ENCODE measurements at places on chromosomes 2 and 18.

DNA sequence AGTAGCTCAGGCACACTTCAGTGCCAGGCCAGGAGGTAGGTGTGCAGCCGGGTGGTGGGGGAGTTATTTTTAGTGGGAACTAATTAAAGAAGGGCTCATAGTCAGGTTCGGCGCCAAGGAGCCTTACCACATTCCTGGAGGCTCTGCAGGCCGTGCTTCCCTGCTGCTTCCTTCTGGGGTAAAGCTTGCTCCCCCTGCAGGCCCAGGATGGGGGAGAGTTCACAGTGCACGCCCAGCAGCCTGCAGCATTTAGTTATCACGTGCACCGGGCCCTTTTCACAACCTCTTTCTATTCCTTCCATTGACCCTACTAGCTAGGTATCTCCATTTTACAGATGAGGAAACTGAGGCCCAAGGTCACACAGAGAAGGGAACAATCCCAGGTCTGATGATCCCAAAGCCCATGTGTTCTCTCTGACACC is 2.5 kb downstream of the KCNF1 start:
- DNase-seq, result no peak

DNA sequence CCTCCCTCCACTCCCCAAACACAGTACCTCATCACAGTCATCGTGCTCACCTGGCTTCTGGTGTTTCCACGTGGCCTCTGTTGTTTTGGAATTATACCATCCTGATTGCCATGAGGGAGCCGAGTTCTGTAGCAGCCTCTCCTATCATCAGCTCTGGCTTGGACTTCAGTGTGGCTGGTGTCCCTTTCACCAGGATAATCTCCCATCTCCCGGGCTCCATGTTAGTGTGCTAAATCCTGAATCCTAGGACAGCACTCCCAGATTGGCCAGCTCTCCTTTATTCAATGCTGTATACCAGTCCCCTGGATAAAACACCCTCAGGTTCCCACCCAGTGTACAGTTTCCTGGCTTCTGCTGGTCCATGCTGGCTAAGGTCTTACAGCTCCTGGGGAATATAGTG is 53.3 kb downstream of the LONRF2 start:
- DNase-seq, result no peak

- DNase-seq, result no peak
Observed at GRCh38 chr18:69326094-69326493, 74.6 kb upstream of the DOK6 start.

- no peak for DNase-seq
Observed at GRCh38 chr2:1032030-1032429, 81.4 kb downstream of the SNTG2 start.

DNA sequence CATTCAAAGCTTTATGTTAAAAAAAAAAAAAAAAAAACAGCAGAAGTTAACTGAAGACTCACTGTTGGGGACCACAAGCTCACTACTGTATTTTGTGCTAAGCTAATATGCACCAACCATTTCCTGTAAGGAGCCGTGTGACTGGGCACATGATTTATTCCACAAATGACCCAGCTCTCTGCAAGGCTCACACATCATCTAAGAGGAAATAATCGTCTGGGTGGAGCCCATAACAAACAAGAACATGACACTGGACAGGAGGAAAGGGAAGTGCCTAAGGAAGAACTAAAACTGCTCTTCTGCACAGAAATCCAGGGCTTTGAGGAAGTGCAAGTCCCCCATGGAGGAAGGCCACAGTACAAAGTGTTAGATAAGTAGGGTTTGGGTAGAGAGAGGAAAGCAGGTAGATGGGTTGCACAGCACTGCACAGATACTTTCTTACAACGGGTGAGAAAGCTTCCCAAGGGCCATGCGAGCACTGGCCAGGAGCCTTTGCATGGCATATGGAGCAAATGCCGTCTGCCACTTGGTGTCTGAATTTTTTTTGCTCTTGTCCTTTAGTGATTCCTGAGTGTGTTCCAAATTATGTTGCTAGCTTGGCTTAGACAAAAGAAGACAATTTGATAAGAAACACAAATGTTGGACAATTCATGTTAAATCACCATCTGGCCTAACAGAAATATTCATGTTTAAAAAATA is 24.4 kb downstream of the NFE2L2 start:
- DNase-seq, result no peak

GRCh38 chr2:175140332-175140731 is 27.7 kb downstream of the ATF2 start:
- DNase-seq, result no peak

- no peak for DNase-seq
Observed at GRCh38 chr2:210475706-210476105, 853 bp downstream of the LANCL1 start.

GRCh38 chr18:3319399-3319798 is 57.5 kb downstream of the MYL12B start:
- DNase-seq, result no peak

- DNase-seq, result no peak
Observed at GRCh38 chr18:58887613-58887963, 22.9 kb downstream of the ZNF532 start.

DNA sequence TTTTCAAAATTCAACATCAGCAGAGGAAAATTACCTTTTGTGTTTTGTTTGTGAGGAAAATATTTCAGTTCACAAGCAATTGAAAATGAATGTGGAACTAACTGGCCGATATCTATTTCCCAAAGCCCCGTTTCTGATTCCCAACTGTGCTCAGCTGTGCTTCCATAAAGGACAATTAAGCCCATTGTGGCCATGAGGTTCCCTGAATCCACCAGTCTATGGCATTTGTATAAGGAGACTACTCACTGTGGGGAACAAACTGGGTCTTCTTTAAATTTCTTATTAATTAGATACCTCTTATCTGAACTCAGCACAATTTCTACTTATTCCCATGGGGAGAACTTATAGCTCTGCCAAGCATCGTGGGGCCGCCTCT is 31.4 kb upstream of the AGAP1 start:
- no peak for DNase-seq

- DNase-seq, result no peak
Observed at GRCh38 chr2:39153312-39153711, 32.5 kb upstream of the SOS1 start.

- DNase-seq, result no peak
Observed at GRCh38 chr2:200095436-200095835, 140.1 kb downstream of the MAIP1 start.

GRCh38 chr2:37068686-37069085 is 15.5 kb downstream of the HEATR5B start:
- no peak for DNase-seq

DNA sequence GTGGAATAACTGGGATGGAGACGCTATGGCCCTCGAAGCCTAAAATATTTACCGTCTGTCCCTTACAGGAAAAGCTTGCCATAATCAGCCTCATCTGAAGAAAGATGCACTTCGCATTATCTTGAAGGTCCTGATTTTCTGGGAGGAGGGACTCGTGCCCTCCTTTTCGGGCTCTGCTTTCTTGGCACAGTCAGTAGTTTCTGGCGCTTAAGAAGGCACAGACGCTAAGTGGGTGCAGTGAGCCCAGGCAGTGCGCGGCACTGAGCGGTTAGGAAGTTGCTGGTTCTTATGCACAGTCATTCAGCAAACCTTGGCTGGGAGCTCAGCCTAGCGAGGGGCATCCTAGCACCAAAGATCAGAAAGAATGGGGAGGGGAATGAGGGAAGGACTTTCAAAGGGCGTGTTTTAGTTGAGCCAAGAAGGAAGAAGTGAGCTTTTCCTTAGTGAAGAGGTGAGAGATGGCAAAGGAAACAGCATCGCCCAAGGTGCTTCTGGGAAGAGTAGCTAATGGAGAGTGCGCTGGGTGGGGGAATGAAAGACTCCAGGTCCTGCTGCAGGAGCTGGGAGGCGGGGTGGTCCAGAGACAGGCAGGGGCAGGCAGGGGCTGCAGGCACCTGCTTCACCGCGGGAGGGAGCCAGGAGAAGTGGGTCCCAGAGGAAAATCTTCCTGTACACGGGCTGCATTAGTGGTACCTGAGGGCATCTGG is 64.1 kb downstream of the ZCCHC2 start:
- no peak for DNase-seq

GRCh38 chr2:226115102-226115831 is 684.4 kb downstream of the IRS1 start:
- no peak for DNase-seq

DNA sequence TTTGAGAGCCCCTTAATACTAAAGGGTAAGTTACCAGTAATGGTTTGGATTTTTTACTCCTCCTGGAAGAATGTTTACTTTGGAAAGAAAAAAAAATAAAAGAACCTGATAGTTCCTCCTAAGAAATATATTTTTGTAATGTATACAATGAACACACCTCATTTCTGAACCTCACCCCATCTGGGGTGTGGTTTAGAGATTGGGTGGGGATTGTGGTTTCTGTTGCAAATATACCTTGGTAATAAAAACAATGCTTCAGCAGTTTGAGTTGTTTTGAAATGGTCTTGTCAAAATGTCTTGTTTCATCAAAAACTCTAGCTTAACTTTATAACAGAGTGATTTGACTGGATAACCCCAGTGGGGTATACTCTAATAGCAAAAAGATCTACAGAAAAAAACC is 448.9 kb upstream of the MEIS1 start:
- no peak for DNase-seq

- no peak for DNase-seq
Observed at GRCh38 chr2:233455006-233455405, 100.7 kb downstream of the DGKD start.

DNA sequence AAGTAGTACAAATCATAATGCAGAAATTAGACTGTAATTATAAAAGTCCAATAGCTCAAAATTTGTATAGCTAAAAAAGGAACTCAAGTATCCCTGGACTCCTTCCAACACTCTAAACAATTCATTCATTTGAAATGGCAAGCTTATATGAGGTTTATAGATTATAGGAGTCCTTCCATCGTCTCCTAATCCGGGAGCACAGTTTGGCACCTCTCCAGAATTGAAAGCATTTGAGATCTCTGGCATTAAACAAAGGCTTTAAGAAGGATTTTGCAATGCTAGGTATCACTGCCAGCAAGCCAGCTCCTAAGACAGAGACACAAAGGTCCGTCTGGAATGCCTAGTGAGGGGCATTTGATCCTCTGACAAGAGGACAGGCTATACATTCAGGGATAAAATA is 90.9 kb downstream of the ACVR1 start:
- DNase-seq, result no peak

DNA sequence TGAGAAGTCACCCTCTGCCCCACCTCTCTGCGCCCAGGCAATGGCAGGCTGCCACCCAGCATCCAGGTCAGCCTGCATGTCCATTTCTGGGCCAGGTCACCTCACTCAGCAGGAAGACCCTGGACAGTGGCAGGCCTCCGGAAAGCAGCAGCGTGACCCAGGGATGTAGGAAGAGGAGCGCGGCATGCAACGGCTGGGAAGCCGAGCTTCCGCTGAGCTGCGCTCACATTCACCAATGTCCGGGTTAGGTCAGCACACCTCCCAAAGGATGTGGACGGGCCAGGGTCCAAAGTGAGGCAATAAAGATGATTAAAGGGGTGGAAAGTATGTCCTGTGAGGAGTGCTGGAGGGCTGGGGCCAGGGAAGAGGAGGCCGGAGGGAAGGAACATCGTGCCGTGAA is 174.5 kb downstream of the CTIF start:
- no peak for DNase-seq

GRCh38 chr2:104969564-104969963 is 68.3 kb upstream of the MRPS9 start:
- DNase-seq, result no peak

DNA sequence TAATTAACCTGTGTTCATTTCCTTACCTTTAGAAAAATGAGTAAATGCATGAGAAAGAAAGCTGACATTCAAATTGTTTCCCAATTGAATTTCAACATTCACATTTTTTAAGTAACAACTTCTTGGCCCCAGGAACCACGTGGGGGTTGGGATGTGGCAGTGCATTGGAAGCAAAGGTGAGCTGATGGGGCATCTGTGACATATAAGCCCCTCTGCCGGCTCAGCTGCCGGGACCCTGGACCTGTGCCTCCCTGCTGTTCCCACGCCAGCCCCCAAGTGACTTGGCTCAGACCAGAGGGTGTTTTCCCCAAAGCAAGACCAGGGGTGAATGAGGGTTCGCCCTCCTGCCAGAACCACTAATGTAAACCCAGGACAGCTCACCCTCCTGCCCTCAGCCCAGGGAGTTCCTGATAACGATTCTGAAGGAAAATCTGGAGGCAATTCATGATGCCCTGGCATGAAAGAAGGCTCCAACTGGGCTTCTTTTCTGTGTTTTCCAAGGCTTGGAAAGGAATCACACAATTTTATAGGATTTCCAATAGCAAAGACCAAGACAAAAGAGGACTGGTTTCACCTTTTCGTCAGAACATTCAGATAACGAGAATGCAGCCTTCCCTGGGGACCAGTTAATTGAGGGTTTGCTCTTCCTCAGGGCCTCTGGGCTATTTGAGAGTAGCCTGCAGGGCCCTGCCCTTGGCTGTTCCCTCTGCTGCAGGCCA is 193.2 kb upstream of the TWIST2 start:
- DNase-seq, result no peak

- no peak for DNase-seq
Observed at GRCh38 chr2:72261076-72261475, 113.4 kb upstream of the CYP26B1 start.

GRCh38 chr18:79926306-79926705 is 25.1 kb downstream of the SLC66A2 start:
- DNase-seq, result no peak

DNA sequence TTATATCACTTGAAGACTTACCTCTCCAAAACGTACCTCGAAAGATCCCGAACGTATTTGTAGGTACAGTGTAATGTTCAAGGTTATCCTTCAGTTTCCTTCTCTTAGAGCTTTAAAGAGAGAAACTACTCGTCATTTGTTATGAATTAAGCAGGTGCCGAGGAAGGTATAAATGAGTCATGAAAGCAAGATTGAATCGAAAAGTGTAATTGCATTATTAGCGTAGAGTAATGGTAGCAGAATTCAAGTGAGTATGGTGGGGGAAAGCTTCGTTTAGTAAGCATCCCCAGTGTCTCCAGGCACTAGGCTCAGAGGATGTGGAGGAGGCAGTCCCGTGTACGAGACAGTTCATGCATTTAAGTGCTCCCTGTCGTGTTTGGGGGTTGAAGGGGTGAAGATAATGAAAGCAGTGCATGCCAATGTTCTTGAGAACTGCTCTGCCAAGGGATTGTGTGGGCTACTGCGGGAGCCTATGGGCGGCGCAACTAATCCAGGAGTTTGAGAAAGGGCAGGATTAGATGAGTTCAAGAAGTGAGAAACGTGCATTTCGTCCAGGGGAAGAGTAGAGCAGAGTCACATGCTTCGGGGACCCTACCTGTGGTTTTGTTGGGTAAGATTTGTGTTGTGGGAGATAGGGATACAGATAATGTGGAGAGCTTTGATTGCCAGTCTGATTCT is 858 bp downstream of the POLR1B start:
- no peak for DNase-seq

DNA sequence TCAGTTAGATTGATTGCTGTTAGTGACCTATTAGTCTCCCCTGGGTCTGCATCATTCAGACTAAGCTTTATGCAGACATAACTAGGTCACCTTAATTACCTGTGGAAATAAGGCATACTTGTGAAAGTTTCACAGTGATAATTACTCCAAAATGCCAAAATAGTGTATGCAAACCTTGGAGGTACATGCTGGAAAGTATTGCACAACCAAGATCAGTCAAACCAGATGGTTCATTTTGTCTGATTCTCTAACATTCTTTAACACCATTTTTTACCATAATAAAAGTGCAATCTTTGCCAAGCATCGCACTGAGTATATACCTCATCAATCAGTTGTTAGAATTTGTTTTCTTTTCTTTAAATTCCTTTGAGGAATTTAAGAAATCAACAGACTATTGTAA is 186.3 kb upstream of the TMEFF2 start:
- no peak for DNase-seq

GRCh38 chr18:35733408-35733807 is 151.9 kb downstream of the GALNT1 start:
- DNase-seq, result no peak

- no peak for DNase-seq
Observed at GRCh38 chr2:10798783-10799182, 13.8 kb downstream of the PDIA6 start.
